ENCODE measurements at places on chromosomes 16 and 17. TPM values are rescaled to one million over a fixed set of nuclear protein-coding genes. Genes with fewer than 3 reads are reported as not detected.

Gene CEP295NL
- 0.11 TPM for total RNA-seq

DNA sequence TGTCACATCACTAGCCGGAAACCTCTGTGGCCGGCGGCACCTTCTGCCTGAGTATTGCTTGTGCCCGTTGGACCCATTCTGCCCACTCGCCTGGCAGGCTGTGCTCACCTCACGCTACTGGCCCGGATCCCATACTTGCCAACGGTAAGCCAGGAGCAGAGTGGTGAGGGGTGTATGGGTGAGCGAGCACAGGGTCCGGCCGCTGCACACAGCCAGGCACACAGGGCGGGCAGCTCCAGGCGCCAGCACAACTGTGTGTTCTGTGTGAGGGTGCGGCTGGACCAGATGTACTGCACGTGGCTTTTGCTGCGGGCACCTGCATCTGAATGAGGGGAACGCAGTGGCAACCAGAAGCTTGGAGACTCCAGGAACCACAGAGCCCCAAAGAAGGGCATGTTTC lies 455.7 kb downstream of the CDH8 start:
- no peak overlapping the region for H3K4me3 ChIP-seq
- no peaks in the 10 kb centered on the region for H3K27me3 ChIP-seq
- no peak for DNase-seq

DNA sequence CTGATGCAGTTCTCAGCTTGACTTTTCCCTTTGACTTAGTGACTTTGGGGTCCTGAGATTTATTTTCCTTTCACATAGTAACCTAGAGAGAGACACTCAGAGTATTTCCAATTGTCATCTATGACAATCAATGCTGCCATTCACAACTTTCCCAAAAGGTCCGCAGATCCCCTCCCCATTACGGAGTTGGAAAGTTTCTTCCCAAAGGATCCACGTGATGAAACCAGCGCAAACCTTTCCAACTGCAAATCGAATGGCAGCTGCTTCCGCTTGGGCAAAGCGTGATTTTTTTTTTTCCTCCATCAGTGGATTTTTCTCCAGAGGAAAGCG lies 538 bp upstream of the FCSK start:
- DNase-seq, result no peak
- H3K27ac ChIP-seq, result no peak overlapping the region
- H3K27me3 ChIP-seq, result no peaks in the 10 kb centered on the region
- peak overlapping the region; percentile 83 for H3K4me3 ChIP-seq

- peaks cover 34% of the 10 kb centered on the region for H3K27me3 ChIP-seq
- no peak overlapping the region for H3K4me3 ChIP-seq
- peaks cover 5% of the 10 kb centered on the region for H3K4me1 ChIP-seq
- no peak overlapping the region for H3K27ac ChIP-seq
Observed at GRCh38 chr16:87000001-87000400, 317.2 kb downstream of the C16orf95 start.

Gene EVI2A
- total RNA-seq, result 0.89 TPM

Gene MYH2
- 0.65 TPM for total RNA-seq

Gene HBQ1
- total RNA-seq, result not detected
